Suppressor macrophage treated with lipopolysaccharide for 1 hour (primary cell): ENCODE measurements at places on chromosomes 1 and 21.
A peak's percentile ranks its signal among the peaks of the same experiment; 100 is the strongest.

DNA sequence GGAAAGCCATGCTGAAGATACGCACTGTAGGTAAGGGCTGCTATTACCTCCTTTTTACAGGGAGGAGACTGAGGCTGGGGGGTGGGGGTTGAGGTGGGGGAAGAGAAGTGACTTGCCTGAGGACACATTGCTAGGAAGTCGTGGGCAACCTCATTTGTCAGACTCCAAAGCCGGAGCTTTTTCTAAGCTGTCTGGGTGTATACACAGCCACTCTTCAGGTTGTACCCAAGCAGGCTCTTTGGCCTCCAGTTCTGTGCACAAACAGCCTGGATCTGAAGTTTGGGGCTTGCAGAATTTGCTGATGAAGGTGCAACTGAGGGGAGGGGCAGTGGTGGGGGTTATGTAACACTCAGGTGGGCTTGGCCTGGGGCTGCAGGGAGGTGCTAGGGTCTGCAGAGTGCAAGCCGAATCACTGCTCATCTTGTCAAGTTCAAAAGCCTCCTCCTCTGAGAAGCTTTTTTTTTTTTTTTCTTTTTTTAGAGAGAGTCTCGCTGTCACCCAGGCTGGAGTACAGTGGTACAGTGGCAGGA is 16.9 kb downstream of the TINAGL1 start:
- no peak for DNase-seq

DNA sequence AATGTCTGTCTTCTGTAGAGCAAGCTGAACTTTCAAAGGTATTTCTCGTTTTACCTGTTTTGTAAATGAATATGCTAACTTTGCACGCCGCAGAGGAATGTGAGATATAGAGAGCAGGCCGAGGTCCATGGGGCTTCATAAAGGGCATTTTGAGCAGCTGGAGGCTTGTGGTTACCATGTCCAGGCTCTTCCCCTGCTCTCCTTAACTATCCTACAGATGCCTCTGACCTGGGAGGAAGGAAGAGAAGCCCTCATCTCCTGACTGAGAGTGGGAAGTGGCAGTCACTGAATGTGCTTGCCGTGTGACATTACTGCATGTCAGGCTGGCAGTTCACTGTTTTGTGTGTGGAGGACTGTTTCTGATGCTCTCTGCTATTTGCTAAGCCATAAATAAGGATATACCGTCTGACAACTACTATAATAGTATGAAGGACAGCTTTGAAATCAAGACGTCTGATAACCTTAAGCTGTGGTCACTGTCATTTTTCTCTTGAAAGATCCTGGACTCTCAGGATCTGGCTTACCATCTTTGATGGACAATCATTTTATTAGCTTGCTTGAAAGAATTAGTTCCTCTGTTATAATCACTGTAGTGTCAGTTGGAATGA is 92.2 kb downstream of the DYRK1A start:
- DNase-seq, result peak; percentile 37

DNA sequence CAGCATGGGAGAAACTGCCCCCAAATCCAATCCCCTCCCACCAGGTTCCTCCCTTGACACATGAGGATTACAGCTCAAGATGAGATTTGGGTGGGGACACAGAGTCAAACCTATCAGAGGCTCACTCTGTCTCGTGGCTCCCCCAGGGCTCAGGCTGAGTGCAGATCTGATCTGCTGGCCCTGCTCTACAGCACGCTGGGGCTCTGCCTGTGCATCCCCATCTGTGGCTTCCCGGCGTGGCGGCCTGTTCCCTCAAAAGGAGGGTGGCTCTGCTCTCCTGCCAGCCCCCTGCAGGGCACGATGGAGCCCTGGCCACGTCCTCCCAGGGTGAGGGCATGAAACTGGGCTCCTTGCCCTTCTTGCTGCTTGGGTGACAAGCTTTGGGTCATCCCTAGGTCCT is 19.8 kb upstream of the SMYD3 start:
- no peak for DNase-seq

- DNase-seq, result no peak
These were observed 3.8 kb downstream of the RGS13 start for GRCh38 chr1:192639607-192640368.

DNA sequence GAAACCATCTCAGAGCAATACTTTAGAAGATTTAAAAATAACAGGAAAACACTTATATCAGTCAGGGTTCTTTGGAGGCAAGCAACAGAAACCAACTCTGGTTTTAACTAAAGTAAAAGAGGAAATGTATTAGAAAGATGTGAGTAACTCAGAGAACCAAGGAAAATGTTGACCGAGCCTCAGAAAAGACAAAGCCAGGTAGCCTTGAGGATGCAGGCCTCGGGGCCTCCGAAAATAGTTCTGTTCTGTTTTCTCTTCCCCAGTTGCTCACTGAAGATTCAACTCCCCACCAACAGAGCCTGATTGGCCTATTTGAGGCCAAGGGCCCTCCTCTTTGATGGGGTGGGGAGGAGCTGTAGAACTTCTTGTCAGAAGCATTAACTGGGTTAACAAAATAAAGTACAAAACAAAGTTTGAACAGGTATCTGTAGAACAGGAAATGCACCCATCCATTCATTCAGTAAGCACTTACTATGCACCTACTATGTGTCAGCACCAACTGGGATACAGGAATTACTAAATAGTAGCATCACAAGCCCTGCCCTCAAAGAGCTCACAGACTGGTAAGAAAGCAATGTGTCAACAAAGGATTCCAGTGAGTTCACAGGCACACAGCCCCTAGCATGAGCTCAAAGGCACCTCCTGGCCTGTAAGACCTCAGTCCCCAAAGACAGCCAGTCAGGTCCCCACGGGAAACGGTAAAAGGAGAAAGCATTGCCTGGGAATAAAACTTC is 12.6 kb downstream of the SLAMF8 start:
- no peak for DNase-seq

DNA sequence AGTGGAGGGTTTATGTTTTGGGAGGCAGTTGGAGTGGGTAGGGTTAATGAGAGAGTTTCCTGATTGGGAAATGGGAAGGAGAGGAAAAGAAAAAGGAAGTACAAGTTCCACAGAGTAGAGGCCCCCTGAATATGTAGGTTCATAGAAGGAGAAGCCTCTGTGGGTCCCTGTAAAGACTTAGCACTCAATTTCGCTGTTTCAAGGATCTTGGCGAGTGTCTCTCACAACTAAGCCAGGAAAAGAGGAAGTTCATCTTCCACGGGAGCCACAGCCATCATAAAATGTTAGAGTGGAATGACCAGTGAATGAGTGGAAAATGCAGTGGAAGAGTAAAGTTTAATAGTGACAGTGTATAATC is 17.4 kb upstream of the DPYD start:
- DNase-seq, result peak; percentile 29
